Activated CD8-positive, alpha-beta T cell treated with anti-CD3 and anti-CD28 coated beads for 36 hours (primary cell): ENCODE measurements at places on chromosomes 6 and 20. TPM values are rescaled to one million over a fixed set of nuclear protein-coding genes. Genes with fewer than 3 reads are reported as not detected.

DNA sequence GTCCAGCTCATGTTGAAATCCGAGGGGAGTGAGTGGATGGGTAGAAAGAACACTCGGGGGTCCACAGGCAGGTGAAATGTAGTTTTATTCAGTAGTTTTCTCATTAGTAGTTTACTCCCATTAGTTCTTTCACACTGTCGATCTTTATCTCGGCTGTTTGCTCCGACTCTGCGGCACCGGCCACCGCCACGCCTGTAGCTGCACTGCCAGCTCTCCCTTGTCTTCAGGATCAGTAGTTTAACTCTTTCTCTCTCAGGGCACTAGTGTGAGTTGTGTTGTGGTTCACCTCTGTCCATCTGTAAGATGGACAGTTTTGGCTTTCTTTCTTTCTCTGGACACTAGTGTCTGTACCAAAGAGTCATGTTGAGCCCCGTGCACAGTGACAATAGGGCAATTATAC is 195.7 kb downstream of the LMBRD1 start:
- DNase-seq, result no peak
- H3K27me3 ChIP-seq, result peaks cover 16% of the 10 kb centered on the region
- no peaks in the 10 kb centered on the region for H3K36me3 ChIP-seq
- no peak overlapping the region for H3K4me3 ChIP-seq
- H3K4me1 ChIP-seq, result no peaks in the 10 kb centered on the region

DNA sequence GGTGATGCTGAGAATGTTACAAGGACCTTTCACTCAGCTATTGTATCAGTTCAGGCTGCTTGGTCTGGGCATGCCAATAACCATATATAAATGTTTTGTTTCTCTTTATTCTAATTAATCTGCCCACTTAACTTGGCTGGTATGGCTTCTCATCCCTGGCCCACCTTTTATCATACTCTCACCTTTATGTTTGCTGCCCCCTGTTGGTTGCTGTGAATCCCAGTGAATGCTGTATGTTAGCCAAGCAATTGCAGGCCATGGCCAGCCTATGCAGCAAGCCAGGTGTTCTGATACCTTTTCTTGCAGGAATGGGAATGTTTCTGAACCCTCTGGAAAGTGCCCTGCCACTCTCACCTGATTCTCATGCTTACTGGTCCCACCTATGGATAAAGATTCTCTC is 54.6 kb downstream of the PCSK2 start:
- H3K4me3 ChIP-seq, result no peak overlapping the region
- no peaks in the 10 kb centered on the region for H3K36me3 ChIP-seq
- H3K27ac ChIP-seq, result no peak overlapping the region
- DNase-seq, result peak; percentile 36
- H3K4me1 ChIP-seq, result no peaks in the 10 kb centered on the region
- no peaks in the 10 kb centered on the region for H3K27me3 ChIP-seq

DNA sequence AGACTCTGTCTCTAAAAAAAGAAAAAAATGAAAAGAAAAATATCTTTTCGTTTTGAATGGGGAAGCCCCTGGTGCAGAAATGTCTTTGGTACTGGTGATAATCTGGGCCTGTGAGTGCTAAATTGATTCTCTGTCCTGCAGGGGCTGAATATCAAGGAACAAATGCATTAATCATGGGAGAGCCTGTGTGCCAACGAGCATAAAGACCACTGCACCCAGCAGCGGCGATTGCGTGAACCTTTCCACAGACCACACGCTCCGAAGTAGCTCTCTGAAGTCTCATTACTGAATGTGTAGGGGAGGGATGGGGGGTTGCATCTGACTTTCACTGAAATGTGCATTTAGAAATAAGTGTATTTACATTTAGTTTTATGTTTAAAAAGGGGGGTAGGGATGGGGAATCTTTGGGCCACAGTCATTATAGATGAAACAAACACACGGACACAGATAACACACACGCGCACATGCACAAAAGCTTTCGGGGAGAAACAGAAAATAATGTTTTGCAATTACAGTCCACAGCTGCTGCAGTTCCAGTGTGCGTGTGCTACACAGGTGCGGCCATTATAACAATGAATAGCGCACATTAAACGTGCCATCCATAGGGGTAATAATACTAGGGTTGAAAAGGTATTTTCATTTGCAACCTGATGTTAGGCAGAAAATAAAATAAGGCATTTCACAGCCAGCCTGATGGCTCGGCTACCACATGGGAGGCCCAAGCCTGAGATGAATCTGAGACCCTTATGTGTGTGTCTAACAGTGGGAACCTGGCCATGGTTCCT is 154.0 kb downstream of the MBOAT1 start:
- H3K36me3 ChIP-seq, result no peaks in the 10 kb centered on the region
- H3K4me3 ChIP-seq, result no peak overlapping the region
- peaks cover 3% of the 10 kb centered on the region for H3K4me1 ChIP-seq
- H3K27me3 ChIP-seq, result no peaks in the 10 kb centered on the region
- no peak overlapping the region for H3K27ac ChIP-seq
- DNase-seq, result no peak

GRCh38 chr6:122563364-122564052 is 46.7 kb upstream of the PKIB start:
- no peaks in the 10 kb centered on the region for H3K36me3 ChIP-seq
- no peak overlapping the region for H3K4me3 ChIP-seq
- H3K27ac ChIP-seq, result no peak overlapping the region
- no peak for DNase-seq
- no peaks in the 10 kb centered on the region for H3K27me3 ChIP-seq
- H3K4me1 ChIP-seq, result no peaks in the 10 kb centered on the region

GRCh38 chr20:38812709-38813573 is 7.4 kb downstream of the PPP1R16B start:
- peaks cover 65% of the 10 kb centered on the region for H3K36me3 ChIP-seq
- peak overlapping the region; percentile 46 for H3K27ac ChIP-seq
- H3K27me3 ChIP-seq, result no peaks in the 10 kb centered on the region
- H3K4me1 ChIP-seq, result peaks cover 90% of the 10 kb centered on the region

GRCh38 chr6:126608681-126609080 is 268.8 kb downstream of the CENPW start:
- no peaks in the 10 kb centered on the region for H3K4me1 ChIP-seq
- H3K36me3 ChIP-seq, result no peaks in the 10 kb centered on the region
- no peak for DNase-seq
- no peak overlapping the region for H3K4me3 ChIP-seq

- peak; percentile 17 for DNase-seq
- peaks cover 7% of the 10 kb centered on the region for H3K27me3 ChIP-seq
These were observed 187.4 kb upstream of the PROKR2 start for GRCh38 chr20:5504061-5504739.

DNA sequence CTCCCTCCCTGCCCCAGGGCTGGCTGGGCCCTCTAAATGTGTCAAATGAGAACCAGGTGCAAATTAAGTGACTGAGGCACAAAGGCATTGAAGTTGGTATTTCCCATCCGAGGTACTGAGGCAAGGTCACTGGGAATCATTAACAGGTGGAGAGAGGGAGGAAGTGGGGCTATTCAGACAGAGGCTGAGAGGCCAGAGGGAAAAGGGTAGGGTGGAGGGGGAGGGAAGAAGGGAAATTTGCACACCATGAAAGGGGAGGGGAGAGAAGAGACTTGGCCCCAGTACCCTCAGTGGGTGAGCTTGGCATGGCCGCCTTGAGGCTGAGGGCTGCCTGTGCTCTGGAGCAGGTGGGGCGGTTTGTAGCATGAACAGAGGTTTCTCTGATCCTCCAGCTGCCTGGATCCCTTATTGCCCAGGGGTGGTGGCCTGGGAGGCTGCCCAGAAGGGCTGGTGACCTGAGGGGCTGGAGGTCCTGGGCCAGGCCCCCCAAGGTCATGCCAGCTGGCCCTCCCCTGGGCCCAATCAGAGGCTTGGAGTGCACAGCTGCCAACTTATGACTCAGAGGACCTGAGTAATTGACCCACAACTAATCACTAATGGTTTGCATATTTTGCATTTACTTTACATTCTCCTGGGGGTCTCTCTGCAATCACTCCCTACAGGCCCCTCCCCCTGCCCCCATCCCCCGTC is 40.3 kb upstream of the ZFAND3 start:
- no peak overlapping the region for H3K27ac ChIP-seq
- no peak overlapping the region for H3K4me3 ChIP-seq
- H3K36me3 ChIP-seq, result no peaks in the 10 kb centered on the region
- peaks cover 12% of the 10 kb centered on the region for H3K4me1 ChIP-seq
- no peak for DNase-seq
- H3K27me3 ChIP-seq, result peaks cover 10% of the 10 kb centered on the region

GRCh38 chr6:43465948-43466347 is 10.6 kb upstream of the DLK2 start:
- H3K36me3 ChIP-seq, result no peaks in the 10 kb centered on the region
- DNase-seq, result no peak
- H3K4me1 ChIP-seq, result no peaks in the 10 kb centered on the region
- H3K27me3 ChIP-seq, result peaks cover 26% of the 10 kb centered on the region
- no peak overlapping the region for H3K4me3 ChIP-seq
- no peak overlapping the region for H3K27ac ChIP-seq

GRCh38 chr6:70172252-70172651 is 130.6 kb downstream of the COL9A1 start:
- H3K27me3 ChIP-seq, result peaks cover 4% of the 10 kb centered on the region
- H3K27ac ChIP-seq, result no peak overlapping the region
- no peak for DNase-seq
- H3K36me3 ChIP-seq, result no peaks in the 10 kb centered on the region

GRCh38 chr20:25222461-25223178 is 25.3 kb upstream of the PYGB start:
- H3K4me3 ChIP-seq, result no peak overlapping the region
- peak overlapping the region; percentile 68 for H3K27ac ChIP-seq
- DNase-seq, result no peak
- H3K4me1 ChIP-seq, result peaks cover 9% of the 10 kb centered on the region
- H3K27me3 ChIP-seq, result no peaks in the 10 kb centered on the region
- H3K36me3 ChIP-seq, result no peaks in the 10 kb centered on the region

GRCh38 chr6:33316603-33317418 is 733 bp downstream of the ZBTB22 start:
- H3K27me3 ChIP-seq, result no peaks in the 10 kb centered on the region
- DNase-seq, result no peak
- peaks cover 63% of the 10 kb centered on the region for H3K36me3 ChIP-seq
- peak overlapping the region; percentile 44 for H3K27ac ChIP-seq
- H3K4me1 ChIP-seq, result peaks cover 71% of the 10 kb centered on the region

MYB gene
- total RNA-seq, result 50.9 TPM

TMEM74B gene
- 2.2 TPM for total RNA-seq

TPX2 gene
- 113 TPM for total RNA-seq

GCM1 gene
- not detected for total RNA-seq

LHFPL5 gene
- total RNA-seq, result not detected
